ENCODE measurements at places on chromosomes 7 and 10.

GRCh38 chr7:28749638-28750037 is 208.5 kb downstream of the TRIL start:
- peak; percentile 52 for DNase-seq

- DNase-seq: peak; percentile 98
Measured at GRCh38 chr10:110395350-110396283, 90.9 kb upstream of the SMNDC1 start.

GRCh38 chr7:51307651-51308210 is 8.9 kb downstream of the COBL start:
- DNase-seq: no peak

DNA sequence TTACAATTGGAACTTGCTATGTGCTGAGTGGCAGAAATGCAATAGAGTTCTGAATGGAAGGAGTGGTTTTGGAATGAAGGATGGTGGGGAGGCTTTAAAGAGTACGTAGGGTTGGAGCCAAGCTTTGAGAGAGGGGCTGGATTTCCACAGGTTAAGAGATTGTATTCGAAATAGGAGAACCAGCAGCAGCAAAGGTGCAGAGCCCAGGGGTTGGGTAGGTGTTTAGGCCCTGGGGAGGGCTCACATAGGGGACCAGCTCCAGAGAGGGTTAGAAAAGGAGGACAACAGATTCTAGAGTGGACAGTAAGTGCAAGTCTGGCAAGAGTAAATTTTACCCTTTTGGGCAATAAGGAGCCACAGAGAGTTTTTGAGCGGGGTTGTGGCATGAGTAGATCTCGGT is 297.2 kb downstream of the RPS24 start:
- no peak for DNase-seq

GRCh38 chr7:158302274-158303070 is 285.2 kb downstream of the PTPRN2 start:
- DNase-seq: no peak

DNA sequence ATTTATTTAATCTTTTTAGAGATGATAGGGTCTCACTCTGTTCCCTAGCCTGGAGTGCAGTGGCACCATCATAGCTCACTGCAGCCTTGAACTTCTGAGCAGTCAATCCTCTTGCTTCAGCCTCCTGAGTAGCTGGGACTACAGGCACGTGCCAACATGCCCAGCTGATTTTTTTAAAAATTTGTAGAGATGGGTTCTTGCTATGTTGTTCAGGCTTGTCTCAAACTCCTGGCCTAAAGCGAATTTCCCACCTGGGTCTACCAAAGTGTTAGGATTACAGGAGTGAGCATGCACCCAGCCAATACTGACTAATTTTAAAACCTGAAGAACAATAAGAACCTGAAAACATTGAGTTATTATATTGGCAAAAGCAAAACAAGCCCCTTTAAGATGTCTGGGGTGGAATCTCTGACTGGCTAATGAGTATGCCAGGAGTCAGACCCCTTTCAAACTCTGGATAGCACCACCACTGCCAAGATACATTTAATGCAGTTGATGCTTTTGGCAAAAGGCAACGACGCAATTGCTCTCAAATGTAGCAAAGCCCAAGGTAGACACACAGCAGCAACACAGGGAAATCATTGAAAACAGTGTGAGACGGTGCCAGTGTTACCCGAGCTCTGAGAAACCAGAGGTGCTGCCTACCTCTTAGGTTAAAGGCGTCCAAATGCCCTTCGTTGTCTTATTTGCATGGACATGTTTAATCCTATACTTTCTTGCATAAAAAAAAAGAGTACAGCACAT is 40.7 kb upstream of the TOMM7 start:
- DNase-seq: no peak

- peak; percentile 22 for DNase-seq
Measured at GRCh38 chr10:114526126-114526503, 121.8 kb upstream of the AFAP1L2 start.

GRCh38 chr10:110600487-110601101 is 33.1 kb downstream of the SMC3 start:
- DNase-seq: peak; percentile 80

DNA sequence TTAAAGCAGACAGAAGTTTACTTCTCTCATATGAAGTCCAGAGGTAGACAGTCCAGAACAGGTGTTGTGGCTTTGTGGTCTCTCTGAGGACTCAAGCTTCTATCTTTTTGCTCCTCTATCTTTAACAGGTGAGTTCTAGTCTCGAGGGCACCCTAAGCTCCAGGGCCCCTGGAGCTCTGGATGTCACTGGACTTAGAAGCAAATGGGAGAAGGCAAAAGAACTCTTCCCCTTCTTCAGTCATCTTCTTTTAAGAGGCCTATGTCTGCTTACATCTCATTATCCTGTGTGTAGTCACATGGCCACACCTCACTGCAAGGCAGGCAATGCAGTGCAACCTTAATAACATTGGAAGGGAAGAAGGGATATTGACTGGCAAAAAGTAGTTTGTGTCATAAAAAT is 61.6 kb downstream of the ADCYAP1R1 start:
- no peak for DNase-seq

DNA sequence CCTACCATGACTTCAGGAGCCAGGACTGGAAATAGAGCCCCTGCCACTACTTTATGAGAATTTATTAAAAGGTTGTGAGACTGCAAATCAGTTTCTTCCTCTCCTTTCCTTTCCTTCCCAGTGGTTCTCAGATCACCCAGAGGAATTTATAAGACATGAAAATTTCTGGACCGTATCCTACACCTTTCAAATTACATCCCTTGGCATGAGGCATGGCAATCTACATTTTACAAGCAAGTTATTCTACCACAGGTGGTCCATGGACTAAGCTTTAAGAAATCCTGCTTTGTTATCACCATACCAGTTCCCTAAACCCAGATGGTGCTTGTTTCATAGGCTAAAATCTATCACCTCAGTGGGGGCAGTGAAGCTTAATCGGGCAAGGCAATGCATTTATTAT is 66.5 kb downstream of the TPK1 start:
- no peak for DNase-seq

DNA sequence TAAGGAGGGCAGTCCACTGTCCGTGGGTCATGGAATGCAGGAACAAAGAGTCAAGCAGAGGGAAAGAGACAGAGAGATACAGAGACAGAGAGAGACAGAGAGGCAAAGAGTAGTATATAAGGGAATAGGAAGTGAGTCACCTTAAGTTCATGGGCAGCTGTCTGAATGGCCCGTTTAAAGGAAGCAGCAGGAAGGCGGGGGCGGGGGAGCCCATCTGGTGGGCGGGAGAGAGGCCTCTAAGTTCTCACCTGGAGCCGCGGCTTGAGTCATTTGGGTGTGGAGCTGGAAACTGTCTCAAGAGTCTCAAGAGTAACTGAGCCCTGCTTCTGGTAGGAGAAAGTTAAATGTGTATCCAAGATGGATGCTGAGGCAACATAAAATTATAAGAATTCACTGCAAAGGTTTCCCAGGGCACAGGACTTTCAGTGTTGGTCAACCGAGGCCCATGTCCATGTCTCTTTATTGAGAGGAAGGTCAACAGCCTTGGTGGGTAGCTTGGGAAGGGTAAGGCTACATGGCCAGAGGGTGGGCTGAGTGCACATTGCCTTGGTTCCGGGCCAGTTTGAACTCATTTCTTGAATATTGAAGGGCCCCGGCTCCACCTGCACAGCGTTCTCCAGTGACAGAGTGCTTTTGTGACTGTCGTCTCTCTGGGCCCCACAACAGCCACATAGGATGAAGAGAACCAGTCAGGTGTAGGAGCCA is 85.5 kb upstream of the CACUL1 start:
- DNase-seq: peak; percentile 35

All from fibroblast of pulmonary artery (primary cell).